ENCODE measurements at places on chromosomes 12 and 14. TPM values are rescaled to one million over a fixed set of nuclear protein-coding genes. Genes with fewer than 3 reads are reported as not detected.

TBK1 gene
- total RNA-seq = 9.9 TPM

BRAP gene
- 23.6 TPM for total RNA-seq

OR4E2 gene
- total RNA-seq = not detected

TSHR gene
- not detected for total RNA-seq

SRP54 gene
- total RNA-seq = 63.3 TPM

NEUROD4 gene
- not detected for total RNA-seq

SYT10 gene
- not detected for total RNA-seq

IL22 gene
- not detected for total RNA-seq

ATL1 gene
- 12.2 TPM for total RNA-seq

TAPBPL gene
- total RNA-seq = 3.4 TPM

INF2 gene
- 16.8 TPM for total RNA-seq

ESRRB gene
- total RNA-seq = not detected

SERPINA10 gene
- total RNA-seq = not detected

IAPP gene
- total RNA-seq = not detected

CLEC1A gene
- total RNA-seq = not detected

AKAP6 gene
- total RNA-seq = 1.7 TPM

KRT73 gene
- total RNA-seq = not detected

OVCH1 gene
- total RNA-seq = 0.18 TPM

EML1 gene
- 42.3 TPM for total RNA-seq

LHX5 gene
- not detected for total RNA-seq
